ENCODE measurements at places on chromosomes 12 and 14.
A peak's percentile ranks its signal among the peaks of the same experiment; 100 is the strongest.

- DNase-seq: no peak
Measured at GRCh38 chr14:51836417-51836816, 24.0 kb upstream of the GNG2 start.

GRCh38 chr12:22380031-22380430 lies 45.5 kb upstream of the ST8SIA1 start:
- no peak for DNase-seq

DNA sequence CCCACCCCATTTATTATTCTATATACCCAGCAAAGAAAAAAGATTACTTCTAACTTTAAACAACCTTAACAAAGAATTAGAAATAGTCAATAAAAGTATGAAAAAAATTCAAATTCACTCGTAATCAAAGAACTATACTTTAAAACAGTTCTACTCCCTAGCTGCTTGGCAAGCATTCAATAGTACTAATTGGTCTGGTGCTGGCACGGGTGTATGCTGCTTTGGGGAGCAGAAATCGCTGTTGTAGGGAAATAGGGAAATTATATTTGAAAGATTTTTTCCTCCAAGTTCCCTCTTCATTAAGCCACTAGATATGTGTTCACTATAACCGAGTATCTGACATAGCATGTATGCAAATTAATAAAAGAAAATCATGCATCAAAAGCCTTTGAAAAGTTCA lies 65.7 kb downstream of the DICER1 start:
- DNase-seq: no peak

GRCh38 chr14:35818346-35819115 lies 7.6 kb upstream of the BRMS1L start:
- DNase-seq: no peak

- no peak for DNase-seq
Measured at GRCh38 chr14:82855912-82856391, 1322.3 kb upstream of the SEL1L start.

DNA sequence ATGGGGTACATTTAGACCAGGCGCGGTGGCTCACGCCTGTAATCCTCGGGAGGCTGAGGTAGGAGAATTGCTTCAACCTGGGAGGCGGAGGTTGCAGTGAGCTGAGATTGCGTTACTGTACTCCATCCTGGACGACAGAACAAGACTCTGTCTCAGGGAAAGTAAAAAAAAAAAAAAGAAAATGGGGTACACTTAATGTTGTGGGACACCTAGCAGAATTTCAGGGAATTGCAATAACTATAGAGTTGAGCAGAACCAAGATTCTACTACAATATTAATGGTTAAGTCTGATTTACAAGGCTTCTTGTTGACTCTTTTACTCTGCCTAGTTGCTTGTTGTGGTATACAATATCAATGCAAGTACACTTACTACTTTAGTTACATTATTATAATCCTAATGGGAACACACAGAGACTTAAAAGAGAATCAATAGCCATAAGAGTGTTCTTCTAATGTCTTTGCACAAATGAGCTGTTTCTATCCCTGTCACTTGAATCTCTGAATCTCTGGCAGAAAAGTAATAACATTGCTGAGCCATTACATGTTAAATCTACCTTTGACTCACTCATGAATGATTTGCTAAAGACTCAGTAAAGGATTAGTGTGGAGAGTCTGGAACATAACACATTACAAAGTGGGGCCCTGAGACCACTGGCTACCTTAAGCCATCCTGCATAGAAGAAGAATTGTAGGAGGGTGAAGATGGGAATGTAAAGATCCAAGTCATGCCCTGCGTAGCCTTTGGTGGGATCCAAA lies 22.7 kb downstream of the BEST3 start:
- no peak for DNase-seq

DNA sequence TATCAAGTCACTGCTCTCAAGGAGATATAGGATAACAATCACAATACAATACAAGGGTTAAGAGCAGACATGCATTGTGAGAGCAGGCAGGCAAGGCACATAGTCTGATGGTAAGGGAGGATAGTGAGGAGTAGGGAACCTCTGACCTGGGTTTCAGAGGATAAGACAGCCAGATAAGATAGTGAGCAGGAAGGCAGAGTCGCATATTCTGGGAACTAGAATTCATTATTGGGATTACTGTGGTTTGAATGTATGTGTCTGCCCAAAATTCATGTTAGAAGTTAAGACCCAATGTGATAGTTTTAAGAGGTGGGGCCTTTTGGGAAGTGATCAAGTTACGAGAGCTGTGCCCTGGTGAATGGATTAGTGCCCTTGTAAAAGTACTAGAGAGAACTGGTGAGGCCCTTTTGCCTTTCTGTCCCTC lies 14.4 kb upstream of the ATF1 start:
- no peak for DNase-seq

DNA sequence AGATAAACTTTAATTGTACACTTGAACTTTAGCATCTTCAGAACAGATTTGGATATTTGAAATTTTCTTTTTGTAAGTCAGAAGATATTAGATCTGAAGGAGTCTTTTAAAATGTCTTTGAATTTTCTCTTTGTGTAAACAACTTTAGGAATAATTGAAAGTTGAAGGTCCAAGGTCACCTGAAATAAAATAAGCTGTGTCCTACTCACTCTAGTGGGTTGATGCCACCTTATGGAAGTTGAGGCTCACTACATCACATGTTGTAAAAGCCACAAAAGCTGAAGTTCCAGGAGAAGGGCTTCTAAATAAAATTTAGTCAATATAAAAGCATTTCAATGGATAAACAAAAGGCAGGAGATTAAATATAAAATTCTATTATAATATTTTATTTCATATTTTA lies 122.0 kb upstream of the ATXN7L3B start:
- no peak for DNase-seq

DNA sequence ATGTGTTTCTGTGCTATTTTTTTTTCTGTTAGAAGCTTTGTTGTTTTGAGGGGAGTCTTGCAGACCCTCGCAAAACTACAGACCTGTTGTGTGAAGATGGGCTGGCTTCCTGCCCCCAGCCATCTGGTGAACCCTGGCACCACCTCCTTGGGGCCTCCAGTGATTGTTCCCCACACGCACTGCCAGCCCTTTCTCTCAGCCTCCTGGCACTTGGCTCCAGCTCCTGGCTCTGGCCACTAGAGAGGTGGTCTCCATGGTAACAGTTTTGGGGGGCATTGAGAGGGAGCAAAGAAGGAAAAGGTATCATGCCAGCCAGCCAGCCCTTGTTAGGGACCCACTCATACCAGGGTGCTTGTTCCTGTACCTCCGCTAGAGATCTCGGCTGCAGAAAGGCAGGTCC lies 176.4 kb upstream of the RPH3A start:
- DNase-seq: no peak

GRCh38 chr12:26690601-26691000 lies 142.4 kb downstream of the ITPR2 start:
- DNase-seq: no peak

GRCh38 chr12:42695490-42695995 lies 106.0 kb upstream of the PRICKLE1 start:
- DNase-seq: no peak

DNA sequence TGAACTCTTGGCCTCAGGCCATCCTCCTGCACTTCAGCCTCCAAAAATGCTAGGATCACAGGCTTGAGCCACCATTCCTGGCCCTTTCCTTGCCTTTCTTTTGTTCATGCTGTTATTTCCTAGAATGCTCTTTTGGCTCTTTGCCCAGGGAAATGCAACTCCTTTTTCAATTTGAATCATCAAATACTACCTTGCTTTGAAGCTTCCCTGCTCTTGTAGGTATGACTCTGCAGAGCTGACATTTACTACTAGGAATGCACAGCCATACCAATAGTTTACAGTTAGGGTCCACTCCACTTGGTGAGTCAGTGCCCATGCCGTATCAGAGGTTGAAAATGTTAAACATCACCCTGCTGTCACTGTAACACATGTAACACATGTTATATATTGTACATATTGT lies 107.0 kb upstream of the CRY1 start:
- no peak for DNase-seq

DNA sequence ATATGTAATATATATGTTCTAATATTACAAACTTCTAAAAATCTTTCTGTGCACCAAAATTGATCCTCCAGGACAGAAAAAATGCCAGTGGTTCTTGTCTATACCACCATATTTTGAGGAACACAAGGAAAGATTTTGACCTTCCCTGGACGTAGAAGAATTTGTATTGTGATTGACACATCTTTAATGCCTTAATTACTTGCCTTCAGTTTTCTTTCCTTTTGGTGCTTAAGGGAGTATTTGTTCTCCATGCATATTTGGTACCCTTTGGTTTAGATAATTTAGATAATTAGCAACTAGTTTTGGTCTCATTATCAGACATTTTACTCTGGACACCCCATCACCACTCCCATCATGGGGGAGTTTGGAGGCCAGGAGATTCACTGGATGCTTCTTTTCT lies 27.6 kb downstream of the TRAF3 start:
- DNase-seq: no peak

DNA sequence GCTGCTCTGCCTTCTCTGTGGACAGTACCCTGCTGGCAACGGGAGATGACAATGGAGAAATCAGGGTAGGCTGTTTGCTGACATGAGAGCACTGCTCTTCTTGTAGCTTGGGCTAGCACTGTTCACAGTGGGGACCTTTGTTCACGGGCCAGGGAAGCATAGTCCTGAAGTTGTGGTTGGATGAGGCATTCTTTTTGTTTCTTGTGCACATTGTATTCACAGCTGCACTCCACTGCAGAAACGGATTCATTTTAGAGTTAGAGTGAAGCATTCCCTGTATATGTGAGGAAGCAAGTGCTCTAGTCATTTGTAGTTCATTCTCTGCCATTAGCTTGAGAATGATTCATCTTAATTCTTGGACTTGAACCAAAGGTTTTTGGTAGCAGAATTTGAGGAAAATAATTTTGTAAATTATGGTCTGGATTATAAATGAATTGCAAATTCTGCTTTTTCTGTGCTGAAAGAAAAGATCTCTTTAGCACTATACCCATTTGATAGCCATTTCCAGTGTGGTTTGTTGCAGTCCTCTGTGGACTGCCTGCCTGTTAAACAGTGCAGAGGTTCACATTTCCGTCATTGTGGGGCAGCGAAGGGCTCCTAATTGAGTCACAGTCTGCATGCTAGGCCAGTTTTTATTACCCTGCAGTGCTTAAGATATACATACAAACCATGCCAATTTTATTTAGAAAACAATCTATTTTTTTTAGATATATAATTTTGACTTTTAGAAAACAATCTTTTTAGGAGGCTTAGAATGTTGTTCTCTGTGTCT lies 80.6 kb downstream of the APAF1 start:
- DNase-seq: peak; percentile 44

GRCh38 chr12:31524791-31525495 lies 66.0 kb downstream of the DENND5B start:
- DNase-seq: no peak

DNA sequence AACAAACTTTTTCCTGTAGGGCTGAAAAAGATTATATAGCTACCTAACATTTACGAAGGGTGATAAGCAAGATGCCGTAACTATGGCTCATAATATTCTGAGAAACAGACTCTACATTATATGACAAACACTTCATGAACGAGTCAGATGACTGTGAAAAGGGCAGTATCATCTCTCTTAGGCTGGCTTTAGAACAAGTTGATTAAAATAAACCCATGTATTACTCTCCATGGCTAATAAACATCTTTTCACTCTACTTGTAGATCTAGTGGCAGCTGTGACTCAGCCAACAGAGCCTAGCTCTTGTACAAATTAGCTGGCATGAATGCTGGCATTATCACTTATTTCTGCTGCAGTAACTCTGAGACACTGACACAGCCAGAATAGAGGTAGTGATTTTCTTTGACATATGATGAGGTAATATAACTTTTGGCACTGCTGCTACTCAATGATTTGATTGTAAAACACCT lies 47.1 kb downstream of the SLC2A13 start:
- DNase-seq: no peak

GRCh38 chr14:34824826-34825225 lies 50.3 kb downstream of the BAZ1A start:
- DNase-seq: no peak

DNA sequence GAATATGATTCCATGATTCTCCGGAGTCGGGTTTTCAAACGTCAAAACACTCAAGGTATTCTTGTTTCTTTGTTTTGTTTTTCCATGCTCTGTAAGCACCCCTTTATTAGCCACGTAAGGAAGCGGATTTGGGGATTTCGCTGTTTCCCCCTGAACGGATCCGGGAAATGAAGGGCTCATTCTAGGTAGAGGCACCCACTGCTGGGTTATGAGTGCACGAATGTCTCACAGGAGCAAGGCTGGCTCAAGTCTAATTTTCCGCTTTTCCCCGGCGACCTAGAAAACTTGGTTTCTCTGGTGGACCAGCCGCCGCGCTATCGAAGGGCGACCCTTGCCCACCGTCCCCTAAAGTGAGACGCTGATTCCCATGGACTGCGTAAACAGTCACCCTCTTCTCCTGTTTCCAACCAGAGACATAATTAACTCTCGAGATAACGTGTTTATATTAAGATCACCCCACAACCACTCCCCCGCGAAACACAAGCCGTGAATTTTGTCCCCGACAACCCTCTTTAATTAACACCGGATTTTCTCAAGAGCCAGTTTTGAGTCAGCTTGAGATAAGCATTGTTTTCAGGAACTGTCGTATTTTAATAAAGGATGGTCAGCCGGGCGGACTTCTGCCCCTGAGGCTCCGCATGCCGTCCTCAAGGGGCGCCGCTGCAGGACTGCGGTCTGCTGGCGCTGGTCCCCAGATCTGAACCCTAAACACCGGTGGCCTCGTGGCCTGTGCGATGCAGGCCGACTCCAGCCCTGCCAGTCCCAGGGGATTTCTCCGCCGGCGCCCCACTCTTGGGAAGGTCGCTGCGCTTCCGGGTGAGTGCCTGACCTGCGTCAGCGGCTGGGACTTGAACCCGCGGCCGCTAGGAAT lies 515 bp upstream of the ABCC9 start:
- no peak for DNase-seq

- no peak for DNase-seq
Measured at GRCh38 chr14:93044556-93044955, 71.2 kb downstream of the ITPK1 start.

DNA sequence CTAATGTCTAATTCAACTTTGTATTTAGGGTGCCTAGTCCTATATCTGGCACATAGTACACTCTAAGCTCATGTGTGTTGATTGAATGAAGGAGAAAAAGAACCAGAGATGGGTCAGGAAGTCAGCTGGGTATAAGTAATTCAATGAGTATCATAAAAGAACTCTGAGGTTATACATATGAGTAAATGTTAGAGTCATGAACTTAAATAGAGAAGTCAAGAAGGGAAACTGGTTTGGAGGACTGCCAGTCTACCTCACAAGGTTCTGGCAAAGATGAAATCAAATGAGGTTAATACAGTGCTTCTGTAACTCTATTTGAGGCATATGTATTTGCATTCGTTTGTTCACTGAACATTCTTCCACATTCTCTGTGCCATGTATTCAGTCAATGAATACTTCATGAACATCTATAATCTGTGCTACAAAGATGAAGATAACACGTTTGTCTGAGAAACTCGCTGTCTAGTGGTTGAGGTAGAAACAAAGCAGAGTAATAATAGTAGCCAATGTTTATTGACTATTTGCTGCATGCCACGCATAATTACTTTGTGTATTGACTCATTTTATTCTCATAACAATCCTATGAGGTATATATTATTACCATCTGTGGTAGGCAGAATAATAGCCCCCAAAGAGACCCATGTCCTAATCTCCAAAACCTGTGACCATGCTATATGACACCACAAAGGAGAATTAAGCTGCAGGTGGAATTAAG lies 88.9 kb downstream of the PTGER2 start:
- DNase-seq: peak; percentile 19

Measured in activated naive CD4-positive, alpha-beta T cell treated with anti-CD3 and anti-CD28 coated beads, Interleukin-2, amount 50 U/mL, for 16 hours (primary cell).